AG09309 (cell line): ENCODE measurements at places on chromosomes 12 and 14.

DNA sequence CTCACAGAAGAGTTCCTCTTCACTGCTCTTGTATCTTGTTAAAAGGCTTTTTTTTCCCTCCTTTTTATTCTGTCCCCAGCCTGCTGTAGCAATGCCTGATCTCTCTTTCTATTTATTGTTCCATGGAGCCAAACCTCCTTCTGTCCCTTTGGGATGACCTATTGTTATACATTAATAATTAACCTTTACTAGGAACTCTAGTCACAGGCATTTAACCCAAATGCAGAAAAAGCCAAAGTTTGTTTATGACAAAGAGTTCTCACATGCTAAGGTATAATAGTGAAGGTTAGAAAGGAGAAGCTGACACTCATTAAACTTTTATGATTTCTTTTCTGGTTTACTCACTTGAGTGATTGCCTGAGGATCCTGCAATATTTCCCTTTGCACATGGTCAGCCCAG, 535.8 kb downstream of the NRXN3 start:
- no peak for DNase-seq

GRCh38 chr14:70706177-70706576, 64.5 kb downstream of the TTC9 start:
- no peak for DNase-seq

- no peak for DNase-seq
Measured at GRCh38 chr14:36511981-36512584, 7.9 kb downstream of the NKX2-1 start.

DNA sequence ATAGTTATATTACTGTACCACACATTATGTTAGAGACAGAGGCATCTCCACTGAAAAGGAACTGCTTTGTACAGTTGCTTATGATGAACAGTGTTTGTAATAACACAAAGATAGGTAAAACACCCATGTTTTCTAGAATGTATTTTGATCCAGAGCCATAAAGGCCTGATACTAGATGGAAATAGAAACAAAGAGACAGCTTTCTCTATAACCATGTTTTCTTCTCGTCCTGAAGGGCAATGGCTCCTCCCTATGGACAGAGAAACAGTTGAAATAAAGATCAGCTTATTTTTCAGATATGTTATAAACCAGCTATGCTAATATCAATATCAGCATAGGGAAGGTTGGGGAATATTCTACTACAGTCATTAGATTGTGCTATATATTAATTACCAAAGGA, 109.2 kb downstream of the ATXN7L3B start:
- DNase-seq: no peak

- no peak for DNase-seq
Measured at GRCh38 chr14:36591482-36591881, 9.1 kb upstream of the NKX2-8 start.

DNA sequence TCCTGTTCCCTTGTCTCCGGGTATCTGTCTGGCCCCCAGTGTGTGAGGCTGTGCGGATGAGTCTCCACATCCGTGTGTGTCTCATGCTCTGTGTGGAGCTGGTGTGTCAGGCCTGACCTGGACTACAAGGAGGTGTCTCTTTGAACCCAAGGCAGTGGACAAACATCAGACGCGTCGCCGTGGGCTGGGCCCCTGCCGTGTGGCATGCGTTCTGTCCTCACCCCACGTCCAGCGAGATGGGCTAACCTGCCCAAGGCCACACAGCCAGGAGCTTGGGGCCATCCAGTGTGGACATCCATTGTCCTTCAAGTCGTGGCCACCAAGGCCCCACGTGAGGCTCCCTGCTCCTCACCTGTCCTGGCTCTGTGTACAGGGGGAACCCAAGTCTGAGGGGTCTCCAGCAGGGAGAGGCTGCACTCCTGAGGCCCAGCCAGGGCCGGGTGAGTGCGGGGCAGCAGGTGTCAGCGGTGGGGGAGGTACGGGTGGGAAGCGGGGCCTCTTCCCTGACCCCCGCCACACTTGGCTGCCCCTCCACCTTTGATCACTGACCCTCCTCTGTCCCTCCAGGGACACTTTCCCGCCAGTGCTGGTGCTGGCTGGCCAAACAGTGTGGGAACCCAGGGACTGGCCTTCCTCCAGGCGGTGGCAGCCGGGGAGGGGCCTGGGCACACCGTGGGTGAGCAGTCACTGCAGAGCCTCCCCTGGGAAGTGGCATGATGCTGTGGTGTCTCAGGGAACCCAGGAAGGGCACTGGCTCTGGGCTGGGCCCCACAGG, 48.5 kb downstream of the CYP46A1 start:
- DNase-seq: no peak

GRCh38 chr12:32039347-32039746, 67.3 kb upstream of the BICD1 start:
- no peak for DNase-seq

GRCh38 chr12:124398578-124399227, 103.8 kb downstream of the RFLNA start:
- DNase-seq: no peak
